ENCODE measurements at places on chromosomes 13 and 19. TPM values are rescaled to one million over a fixed set of nuclear protein-coding genes. Genes with fewer than 3 reads are reported as not detected.

DNA sequence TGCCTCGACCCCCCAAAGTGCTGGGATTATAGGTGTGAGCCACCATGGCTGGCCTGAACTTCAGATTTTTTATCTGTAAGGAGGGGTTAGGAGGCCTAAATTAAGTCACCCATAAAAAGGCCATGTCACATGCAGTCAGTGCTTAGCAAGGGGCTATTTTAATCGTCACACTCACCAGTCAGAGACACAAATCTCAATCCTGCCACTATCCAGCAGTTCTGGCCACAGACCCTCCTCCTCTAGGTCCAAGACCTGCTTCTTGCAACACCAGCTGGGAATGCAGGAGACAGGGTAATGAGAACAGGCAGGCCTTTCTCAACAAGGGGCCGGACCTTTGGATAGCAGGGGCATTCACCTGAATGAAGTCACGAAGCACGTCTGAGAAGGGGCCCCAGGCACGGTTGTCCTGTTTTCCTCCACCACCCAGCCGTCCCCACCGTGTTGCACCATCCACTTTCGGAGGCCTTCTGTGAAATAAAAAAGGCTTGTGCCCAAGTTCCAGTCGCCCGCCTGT lies 1.4 kb downstream of the FBXO27 start:
- DNase-seq = no peak

- DNase-seq = no peak
These were observed 36.9 kb downstream of the RASA3 start for GRCh38 chr13:114095486-114095885.

GRCh38 chr13:58247080-58247479 lies 615.5 kb downstream of the PCDH17 start:
- DNase-seq = no peak

GRCh38 chr19:35000647-35001501 lies 751 bp downstream of the GRAMD1A start:
- DNase-seq = no peak

RETN gene
- not detected for total RNA-seq

PALM3 gene
- 34.6 TPM for total RNA-seq

CDC42EP5 gene
- total RNA-seq = 11.9 TPM

AMER2 gene
- 2.9 TPM for total RNA-seq

KCNN4 gene
- 2.3 TPM for total RNA-seq

LINGO3 gene
- total RNA-seq = 3.5 TPM

Measured in testis (tissue), 5 donors.